Stimulated activated CD4-positive, alpha-beta T cell treated with anti-CD3 and anti-CD28 coated beads, Interleukin-1b, Interleukin-23, amount 100 ng/mL, for 4 hours (primary cell): ENCODE measurements at places on chromosomes 1 and 21.

GRCh38 chr1:100832694-100833428 lies 61.8 kb downstream of the EXTL2 start:
- DNase-seq: no peak

DNA sequence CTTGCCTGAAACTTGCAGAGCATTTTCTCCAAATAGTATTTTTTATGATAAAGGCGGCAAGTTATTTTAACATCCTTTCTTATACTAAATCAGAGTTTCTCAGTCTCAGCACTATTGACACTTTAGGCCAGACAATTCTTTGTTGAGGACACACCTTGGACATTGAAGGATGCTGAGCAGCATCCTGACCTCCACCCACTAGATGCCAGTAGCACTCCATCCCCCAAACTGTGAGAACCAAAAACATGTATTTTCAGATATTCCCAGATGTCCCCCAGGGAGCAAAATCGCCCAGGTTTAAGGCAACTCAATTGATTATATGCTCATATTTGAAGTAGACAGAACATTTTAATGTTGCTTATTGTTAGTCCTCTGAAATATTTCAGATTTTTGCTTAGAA lies 299.4 kb downstream of the ZP4 start:
- DNase-seq: no peak

DNA sequence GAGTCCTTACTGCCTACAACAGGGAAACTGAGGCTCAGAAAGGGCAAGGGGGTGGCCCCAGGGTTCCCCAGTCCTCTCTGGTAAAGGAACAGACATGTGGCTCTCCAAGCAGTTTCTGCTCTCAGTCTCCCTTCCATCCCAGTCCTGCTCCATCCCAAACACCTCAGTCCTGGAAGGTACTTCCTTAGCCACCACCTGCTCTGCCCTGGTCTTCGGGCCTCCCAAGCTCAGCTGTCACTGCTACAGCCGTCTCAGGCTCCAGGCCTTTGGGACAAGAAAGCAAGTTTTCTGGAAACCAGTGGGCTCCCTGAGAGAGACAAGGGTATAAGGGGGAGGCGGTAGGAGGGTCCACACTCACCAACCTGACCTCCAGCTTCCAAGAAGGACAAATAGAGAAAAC lies 23.1 kb upstream of the ADGRB2 start:
- no peak for DNase-seq

DNA sequence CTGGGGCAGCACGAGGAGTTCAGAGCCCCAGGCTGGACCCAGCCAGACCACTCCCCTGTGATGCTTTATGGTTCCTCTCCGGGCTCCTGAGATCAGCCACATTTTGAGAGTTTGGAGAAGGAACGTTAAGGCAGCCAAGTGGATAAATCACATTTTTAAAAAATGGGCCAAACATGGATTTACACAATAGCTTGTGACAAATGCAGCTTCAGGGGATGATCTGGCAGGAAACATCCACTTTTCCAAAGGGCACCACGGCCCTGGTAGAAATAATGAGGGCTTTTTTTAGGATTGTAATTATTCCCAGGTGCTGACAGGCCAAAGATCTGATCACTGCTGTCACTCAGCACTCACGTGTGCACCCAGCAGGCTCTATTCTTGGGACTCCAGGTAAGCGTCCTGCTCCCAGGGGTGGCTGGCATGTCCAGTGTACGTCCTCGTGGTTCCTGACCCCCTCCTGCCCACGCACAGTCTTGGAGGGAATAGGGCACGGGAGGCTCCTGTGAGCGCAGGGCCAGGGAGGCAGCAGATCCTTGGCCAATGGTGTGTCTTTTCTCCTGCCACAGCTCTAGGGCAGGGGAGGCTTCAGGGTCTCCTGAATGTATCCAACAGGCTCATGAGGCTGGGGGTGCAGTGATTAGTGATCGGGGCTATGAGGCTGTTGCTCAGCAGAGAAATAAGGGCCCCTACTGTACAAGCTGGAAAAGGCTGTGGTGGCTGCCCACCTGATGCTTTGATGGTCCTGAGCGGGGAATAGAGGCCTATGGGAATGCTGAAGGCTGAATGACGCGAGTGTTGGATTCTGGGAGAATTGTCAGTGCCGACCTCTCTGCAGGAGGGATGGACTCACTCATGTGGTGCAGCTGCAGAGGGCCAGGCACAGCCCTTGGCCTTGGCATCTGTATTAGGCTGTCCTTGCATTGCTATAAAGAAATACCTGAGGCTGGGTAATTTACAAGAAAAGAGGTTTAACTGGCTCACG lies 415.7 kb downstream of the PTPRU start:
- no peak for DNase-seq

GRCh38 chr1:1387098-1388077 lies 11.7 kb downstream of the CCNL2 start:
- DNase-seq: no peak

DNA sequence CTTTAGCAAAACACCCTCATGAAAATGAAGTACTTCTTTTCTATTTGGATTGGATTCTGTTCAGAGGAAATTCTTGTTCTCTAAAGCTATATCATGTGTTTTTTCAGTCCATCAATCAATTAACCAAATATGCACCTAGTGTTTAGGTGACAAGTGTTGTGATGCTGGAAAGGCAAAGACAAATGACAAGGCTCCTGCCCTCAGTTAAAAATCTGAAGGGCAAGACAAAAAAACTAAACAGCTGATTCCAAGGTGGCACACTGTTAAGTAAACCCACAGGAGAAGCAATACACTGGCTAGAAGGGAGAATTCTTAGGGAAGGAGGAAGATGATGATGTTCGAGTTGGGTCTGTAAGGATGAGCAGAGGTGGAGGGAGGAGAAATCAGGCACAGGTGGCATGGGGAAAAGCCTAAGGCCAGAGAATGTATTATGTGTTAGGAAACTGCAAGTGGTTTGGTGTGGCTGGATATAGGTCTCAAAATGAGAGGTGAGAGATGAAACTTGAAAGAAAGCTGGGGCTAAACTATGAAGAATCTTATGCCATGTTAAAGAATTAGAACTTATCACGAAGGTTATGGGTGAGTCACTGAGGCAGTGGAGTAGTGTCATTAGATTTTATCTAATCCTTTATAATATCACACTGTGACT lies 51.8 kb upstream of the GFI1 start:
- peak; percentile 9 for DNase-seq

GRCh38 chr1:114274621-114275317 lies 121.1 kb upstream of the SYT6 start:
- no peak for DNase-seq

DNA sequence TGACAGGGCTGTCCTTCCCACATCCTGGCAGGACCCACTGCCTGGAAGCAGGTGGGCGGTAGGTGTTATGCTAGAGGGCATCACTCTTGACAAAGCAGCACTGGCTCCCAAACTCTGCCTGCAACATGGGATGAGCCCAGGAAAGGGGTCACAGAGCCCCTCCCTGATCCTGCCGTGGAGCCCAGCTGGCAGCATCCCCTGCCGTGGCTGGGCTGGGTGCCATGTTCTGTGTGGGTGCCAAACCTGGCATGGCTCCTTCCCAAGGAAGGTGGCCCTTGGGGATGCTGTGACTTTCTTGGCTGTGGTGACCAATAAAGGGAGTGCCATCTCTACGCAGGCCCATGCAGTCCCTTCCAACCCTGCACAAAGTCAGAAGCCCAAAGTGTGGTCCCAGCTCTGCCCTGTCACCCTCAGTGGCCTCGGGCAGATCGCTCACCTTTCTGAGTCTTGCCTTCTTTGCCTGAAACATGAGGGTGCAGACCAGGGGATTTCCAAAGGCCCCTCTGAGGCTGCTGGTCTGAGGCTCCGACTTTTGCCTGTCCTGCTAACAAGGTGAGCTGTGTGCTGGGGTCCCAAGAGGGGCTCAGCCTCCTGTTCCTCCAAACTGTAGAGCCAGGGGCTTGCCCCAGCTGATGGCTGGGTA lies 6.0 kb downstream of the CDK18 start:
- DNase-seq: no peak

DNA sequence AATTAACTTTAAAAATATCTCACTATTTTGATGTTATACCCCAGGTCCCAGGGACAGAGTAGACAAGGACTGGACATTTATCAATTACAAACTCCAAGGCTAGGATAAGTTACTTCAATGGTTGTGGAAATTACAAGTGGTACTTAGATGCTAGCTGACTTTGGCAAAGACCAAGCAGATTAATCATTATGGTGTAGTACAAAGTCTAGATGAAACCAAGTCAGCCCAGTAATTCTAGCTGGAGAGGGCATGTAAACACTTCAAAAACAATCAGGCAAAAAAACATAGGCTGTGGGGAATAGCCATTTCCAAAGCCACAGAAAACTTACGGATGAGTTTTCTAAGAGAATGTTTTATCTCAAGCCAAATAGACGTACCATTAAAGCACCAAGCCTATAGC lies 124.5 kb downstream of the TSEN15 start:
- no peak for DNase-seq

- no peak for DNase-seq
Measured at GRCh38 chr1:109388208-109388711, 9.5 kb downstream of the SORT1 start.

DNA sequence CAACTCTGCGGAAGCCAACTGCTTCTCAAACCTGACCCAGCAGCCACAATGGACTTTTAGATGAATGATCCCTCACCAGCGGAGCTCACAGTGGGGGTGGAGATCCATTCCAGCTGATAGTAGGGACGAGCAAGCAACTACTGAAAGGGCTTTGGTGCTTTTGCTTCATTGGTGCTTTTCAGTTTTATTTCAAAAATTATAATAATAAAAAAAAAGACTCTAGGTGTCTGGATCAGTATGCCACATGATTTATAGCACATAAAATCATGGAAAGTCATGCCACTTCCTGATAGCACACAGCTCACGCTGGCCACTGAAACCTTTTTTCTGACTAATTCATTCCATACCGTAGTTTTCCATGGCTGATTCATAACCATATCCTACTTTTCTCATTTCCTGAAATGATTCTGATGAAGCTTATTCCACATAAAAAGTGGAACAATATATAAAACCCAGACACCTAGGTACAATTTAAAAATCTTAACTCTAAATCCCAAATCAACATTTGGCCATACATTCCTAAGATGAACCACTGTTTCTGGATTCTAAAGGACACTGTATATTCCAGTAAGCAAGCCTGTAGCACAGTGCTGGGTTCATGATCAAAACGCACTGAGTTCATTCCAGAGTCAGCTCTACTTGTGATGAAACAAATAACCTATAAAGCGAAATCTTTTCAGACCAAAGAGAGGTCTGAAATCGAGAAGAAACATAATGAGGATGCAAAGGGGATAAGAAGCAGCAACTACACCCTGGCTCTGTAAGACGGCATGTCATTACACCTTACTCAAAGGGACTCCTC lies 41.3 kb upstream of the KCNE1 start:
- DNase-seq: no peak

- no peak for DNase-seq
Measured at GRCh38 chr1:232196042-232196441, 433.9 kb downstream of the SIPA1L2 start.

- no peak for DNase-seq
Measured at GRCh38 chr1:48807554-48808260, 31.0 kb upstream of the BEND5 start.

- DNase-seq: no peak
Measured at GRCh38 chr1:205294175-205294917, 27.2 kb downstream of the NUAK2 start.

- DNase-seq: no peak
Measured at GRCh38 chr1:211375949-211376348, 49.3 kb downstream of the TRAF5 start.

- DNase-seq: no peak
Measured at GRCh38 chr1:221778535-221779142, 36.8 kb upstream of the DUSP10 start.

GRCh38 chr1:235588916-235589515 lies 60.6 kb downstream of the GNG4 start:
- no peak for DNase-seq

- DNase-seq: no peak
Measured at GRCh38 chr21:41483415-41483814, 24.5 kb downstream of the TMPRSS2 start.

DNA sequence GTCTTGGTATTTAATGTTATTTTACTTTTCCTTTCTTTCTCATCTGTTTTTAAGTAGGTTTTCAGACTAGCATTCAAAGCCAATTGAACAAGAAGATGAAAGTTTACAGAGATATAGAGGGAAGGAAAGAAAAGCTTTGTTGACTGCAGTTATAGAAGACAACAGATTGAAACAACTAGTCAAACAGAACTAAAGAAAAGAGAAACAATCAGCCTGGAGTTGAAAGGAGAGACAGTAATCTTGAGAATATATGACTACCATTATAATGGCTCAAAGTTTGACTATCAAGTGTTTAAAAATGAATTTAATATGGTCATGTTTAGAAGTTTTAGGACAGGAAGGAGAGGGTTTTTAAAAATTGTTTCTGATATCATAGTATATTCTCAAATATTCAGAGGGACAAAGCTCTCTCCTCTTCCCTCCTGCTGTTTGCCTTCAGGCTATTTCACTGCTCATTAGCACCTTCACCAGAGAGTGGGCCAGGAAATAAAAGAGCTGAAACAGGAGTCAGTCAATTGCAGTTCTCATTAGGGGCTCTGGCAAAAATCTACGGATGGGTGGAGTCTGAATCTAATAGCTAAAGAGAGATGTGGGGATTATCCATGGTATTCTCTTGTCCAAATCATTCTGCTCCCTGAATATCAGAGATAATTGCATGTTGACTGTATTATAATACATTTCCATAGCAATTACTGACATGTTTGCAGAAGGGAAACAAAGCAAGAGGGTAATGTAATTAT lies 577.8 kb downstream of the BRINP3 start:
- DNase-seq: no peak

DNA sequence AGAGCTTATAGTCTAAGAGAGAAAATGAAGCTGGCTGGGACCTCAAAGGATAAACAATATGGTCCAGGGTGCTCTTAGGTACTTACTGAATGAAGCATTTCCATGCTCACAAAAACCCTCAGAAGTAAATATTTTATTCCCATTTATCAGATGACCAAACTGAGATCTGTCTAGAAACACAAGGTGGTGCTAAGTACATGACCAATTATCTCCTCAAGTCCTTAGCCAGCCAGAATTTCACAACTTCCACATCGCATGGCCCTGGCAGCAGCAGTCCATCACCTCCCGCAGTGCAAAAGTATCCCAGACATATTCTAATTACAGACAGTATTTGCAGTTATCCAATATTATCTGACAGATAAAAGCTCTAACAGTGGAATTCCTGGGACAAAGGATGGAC lies 321.7 kb upstream of the PROX1 start:
- no peak for DNase-seq

DNA sequence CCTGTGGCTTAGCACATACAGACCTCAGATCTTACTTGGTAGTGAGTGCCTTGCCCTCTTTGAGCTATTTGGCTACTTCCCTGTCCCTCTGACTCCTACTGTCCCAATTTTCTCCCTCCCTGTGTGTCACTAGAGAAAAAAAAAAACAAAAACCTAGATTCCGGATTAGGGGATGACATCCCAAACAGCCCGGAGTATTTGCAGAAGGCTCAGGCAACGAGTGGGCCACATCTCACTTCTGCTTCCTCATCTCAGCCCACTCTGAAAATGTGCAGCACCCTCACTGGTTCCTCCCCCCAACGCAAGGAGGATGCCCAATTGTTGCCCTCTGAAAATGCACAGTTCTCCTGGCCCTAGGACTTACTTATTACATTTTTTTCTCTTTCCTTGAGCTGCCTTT lies 4.9 kb downstream of the NHLH1 start:
- DNase-seq: no peak
